ENCODE measurements at places on chromosomes 4 and X. TPM values are rescaled to one million over a fixed set of nuclear protein-coding genes. Genes with fewer than 3 reads are reported as not detected.

The PTCHD1 gene
- 7.2 TPM for total RNA-seq

DNA sequence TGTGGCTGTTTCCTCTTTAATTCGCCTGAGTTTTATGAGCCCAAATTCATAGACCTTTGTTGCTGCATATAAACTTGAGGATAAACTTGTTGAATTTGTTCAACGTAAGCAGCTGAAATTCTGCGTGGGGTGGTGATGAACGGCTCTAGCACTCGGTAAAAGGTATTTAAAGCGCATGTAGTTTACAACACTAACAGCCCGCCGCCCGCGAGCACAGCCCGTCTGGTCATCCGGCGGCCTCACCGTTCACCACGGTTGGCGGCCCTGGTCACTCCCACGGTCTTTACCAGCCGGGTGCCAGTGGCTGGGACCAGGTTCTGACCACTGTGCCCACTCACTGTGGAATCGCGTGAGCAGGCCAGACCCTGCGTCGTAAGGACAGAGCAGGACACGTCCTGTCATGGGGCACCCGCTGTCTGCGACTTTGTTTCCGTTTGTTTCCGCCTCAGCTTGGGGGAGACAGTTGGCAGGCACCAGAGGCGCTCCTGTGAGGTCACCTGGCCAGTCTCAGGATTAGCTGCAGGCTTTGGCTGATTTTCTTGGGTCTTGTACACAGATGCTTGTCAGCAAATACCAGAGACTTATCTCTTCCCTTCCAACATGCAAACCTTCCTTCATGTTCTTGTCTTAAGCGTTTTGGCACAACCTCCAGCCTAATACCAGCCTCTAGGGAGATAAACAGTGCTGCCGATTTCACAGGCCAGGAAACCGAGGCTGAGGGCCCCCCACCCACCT, 36.8 kb upstream of the SPON2 start:
- H3K27ac ChIP-seq = peak overlapping the region; percentile 71
- H3K4me1 ChIP-seq = peaks cover 6% of the 10 kb centered on the region
- peaks cover 2% of the 10 kb centered on the region for H3K36me3 ChIP-seq
- no peak for DNase-seq

DNA sequence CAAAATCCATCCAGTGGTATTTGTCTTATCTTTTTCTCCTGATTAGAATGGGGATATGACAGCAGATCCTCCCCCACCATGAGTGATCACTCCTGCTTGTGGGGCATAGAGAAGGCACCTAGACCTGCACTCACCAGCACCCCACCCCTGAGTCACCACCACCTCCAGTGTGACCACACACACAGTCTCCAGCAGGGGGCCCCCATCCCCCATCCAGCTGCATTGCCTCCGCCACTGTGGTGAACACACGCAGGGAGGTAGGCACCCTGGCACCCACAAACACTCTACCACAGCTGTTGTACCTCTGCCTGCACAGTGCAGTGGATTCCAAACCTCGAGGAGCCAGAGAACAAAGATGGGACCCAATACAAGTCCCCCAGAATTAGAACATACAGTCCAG, 9.0 kb upstream of the MAGEA8 start:
- DNase-seq = no peak
- H3K27me3 ChIP-seq = no peaks in the 10 kb centered on the region
- no peak overlapping the region for H3K4me3 ChIP-seq
- H3K4me1 ChIP-seq = no peaks in the 10 kb centered on the region

DNA sequence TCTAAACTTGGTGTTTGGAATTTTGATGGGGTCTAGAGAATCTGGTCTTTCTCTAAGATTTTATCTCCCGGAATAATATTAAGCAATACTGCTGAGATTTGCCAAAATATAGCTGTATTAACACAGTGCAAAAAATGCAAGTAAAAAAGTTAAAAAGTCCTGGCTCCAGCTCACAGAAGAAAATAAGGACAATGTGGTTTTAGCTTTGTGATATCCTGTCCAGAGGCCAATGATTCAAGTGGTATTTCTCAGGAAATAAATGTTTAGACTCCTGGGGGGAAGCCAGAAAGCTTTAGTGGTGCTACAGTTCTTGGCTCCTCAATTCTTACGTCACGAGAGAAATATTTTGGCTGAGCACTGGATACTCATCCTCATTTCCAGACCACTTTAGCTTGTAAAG, 40.9 kb upstream of the IL13RA2 start:
- H3K27me3 ChIP-seq = peaks cover 9% of the 10 kb centered on the region
- no peak overlapping the region for H3K4me3 ChIP-seq
- no peak overlapping the region for H3K27ac ChIP-seq

DNA sequence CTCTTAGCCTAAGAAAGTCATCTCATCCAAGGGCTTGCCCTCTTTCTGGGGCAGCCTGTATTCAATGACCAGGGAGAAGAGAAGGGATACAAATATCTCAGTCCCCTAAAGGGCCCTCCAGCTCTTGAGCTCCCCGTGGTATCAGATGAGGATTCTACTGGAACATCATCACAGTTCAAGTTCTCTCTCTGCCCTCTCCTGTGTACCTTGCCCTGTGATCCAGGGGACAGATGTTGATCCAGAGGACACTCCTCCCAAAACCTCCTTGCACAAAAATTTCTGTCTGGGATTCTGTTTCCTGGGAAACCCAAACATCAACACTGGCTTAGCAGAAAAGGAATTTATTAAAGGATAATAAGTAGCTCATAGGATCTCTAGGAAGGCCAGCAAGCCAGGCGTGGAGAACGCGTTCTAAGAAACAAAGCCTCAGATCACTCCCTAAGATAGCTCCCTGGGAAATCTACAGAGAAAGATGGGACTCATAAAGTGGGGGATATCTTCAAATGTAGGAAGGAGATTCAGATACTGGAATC, 296.3 kb upstream of the KLF3 start:
- peaks cover 31% of the 10 kb centered on the region for H3K4me1 ChIP-seq
- H3K36me3 ChIP-seq = no peaks in the 10 kb centered on the region
- no peak for DNase-seq
- H3K4me3 ChIP-seq = no peak overlapping the region
- no peak overlapping the region for H3K27ac ChIP-seq
- H3K27me3 ChIP-seq = no peaks in the 10 kb centered on the region

DNA sequence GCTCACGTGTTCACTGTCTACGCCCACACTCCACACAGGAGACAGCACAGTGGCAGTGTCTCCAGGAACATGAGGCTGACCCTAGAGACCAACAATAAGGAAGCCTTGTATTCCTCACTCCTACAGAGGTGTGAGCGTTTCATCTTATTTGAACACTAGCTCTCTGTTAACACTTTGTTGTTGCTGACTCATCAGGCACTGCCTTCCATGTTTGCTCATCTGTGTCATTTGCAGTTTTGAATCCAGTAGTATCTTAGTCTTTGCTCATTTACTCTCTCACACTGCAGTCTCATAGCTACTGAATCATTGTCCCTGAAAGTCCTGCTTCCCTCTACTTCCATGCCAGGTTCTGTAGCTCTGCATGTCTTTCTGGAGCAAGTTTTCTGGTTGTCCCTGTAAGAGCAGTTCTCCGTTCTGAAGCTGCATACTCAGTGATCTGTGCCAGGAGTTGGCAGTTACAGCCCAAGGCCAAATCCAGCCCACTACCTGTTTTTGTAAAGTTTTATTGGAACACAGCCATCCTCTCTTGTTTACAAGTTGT, 80.3 kb upstream of the DCLK2 start:
- DNase-seq = no peak
- peaks cover 33% of the 10 kb centered on the region for H3K4me1 ChIP-seq
- H3K27ac ChIP-seq = peak overlapping the region; percentile 2
- H3K4me3 ChIP-seq = no peak overlapping the region
- no peaks in the 10 kb centered on the region for H3K36me3 ChIP-seq

The SH3BP2 gene
- 79.0 TPM for total RNA-seq

- DNase-seq = no peak
- H3K36me3 ChIP-seq = no peaks in the 10 kb centered on the region
- H3K27ac ChIP-seq = no peak overlapping the region
- H3K4me1 ChIP-seq = no peaks in the 10 kb centered on the region
- H3K4me3 ChIP-seq = no peak overlapping the region
These were observed 68.5 kb upstream of the FSTL5 start for GRCh38 chr4:162232349-162232748.

DNA sequence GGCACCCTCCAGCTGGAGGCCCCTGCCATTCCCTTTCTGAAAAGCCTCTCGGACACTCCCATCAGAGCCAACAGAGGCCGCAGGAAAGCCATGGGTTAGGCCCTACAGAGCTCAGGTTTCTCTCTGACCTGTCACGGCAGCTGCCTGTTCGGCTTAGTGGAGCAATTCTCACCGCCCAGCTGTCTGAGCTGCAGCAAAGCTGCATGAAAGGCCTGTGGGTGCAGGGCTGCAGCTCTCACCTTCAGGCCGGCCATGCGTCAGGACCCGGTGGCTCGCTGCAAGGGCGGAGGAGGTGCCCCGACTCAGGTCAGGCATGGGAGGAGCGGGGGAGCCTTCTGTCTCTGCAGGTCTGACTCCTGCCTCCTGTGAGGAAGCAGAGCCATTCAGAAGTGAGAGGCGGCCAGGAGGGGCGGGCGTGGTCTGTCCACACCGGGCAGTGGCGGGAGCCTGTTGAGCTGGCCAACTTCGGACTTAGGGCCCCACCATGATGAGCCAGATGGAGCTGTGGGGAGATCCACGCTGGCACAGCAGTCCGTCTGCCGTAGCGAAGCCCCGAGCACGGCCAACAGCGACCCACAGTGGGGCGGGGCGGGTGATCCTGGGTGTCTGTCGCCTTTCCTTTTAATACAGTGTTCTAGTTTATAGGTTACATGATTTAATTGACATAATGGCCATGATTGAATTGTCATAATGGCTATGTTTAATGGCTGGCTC, 23.4 kb downstream of the PDE6B start:
- no peak for DNase-seq
- peaks cover 5% of the 10 kb centered on the region for H3K4me1 ChIP-seq
- H3K27me3 ChIP-seq = peaks cover 10% of the 10 kb centered on the region
- H3K27ac ChIP-seq = no peak overlapping the region
- no peaks in the 10 kb centered on the region for H3K36me3 ChIP-seq
- no peak overlapping the region for H3K4me3 ChIP-seq

- H3K27ac ChIP-seq = no peak overlapping the region
- DNase-seq = no peak
- H3K4me1 ChIP-seq = no peaks in the 10 kb centered on the region
- H3K36me3 ChIP-seq = no peaks in the 10 kb centered on the region
These were observed 41.1 kb downstream of the IL13RA2 start for GRCh38 chrX:114976292-114976691.

DNA sequence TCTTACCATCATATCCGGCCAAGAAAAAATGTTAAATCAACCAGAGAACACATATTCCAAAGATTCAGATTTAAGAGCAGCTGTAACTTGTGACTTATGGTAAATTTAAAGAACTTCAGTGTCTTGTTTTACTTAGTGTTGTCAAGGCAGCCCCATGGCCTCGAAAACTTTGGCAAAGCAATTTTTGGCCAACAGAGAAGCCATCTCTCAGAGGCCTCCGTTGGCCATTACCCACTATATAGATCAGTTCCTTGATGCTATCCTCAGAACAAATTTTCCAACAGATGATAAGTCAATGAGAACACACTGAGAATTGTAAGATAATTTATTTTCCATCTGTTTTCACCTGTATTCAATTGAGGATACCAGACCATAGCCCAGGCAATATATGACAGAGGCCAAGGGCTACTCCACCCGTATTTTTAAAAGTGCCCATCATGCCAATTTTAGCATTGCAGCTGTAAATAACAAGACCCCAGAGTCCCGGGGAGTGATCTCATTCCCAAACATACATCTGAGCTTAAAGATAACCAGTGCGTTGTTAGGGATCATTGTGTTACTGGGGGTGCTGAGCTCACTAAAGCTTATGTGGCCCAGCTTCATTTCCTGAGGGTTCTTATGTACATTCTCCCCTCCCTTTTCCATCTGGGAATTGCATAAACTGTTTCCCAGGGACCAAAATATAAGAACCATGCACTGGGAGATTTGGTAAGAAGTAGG, 50.0 kb upstream of the PDHA1 start:
- H3K36me3 ChIP-seq = no peaks in the 10 kb centered on the region
- H3K27me3 ChIP-seq = peaks cover 26% of the 10 kb centered on the region
- no peaks in the 10 kb centered on the region for H3K4me1 ChIP-seq
- no peak overlapping the region for H3K27ac ChIP-seq
- no peak overlapping the region for H3K4me3 ChIP-seq

DNA sequence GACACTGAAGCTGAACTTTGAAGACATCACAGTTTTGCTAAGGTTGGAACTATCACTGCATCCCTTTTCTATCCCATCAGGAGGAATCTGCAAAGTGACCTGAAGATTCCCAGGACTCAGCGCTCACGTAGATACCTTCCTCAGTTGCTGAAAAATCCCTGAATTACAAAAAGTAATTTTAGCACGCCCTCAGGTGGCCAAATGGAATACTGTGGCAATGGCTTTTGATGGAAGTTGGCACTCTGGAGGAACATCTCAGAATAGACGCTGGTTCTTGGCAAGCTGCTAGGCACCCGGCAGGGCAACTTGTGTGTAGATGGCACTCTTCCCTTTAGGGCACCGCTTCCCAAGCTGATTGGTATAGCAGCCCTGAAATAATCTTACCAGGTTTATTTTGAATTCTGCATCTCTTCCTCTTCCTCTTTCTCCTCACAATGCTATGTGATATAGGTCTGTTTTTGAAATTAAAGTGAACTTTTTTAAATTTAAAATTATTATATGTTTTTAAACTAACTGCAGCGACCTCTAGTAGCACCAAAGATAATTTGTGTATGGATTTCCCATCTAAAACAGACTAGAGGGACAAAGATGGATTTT, 16.3 kb upstream of the ESX1 start:
- no peaks in the 10 kb centered on the region for H3K4me1 ChIP-seq
- H3K36me3 ChIP-seq = no peaks in the 10 kb centered on the region
- H3K27me3 ChIP-seq = peaks cover 60% of the 10 kb centered on the region
- no peak overlapping the region for H3K27ac ChIP-seq

The ZDHHC15 gene
- 3.0 TPM for total RNA-seq

DNA sequence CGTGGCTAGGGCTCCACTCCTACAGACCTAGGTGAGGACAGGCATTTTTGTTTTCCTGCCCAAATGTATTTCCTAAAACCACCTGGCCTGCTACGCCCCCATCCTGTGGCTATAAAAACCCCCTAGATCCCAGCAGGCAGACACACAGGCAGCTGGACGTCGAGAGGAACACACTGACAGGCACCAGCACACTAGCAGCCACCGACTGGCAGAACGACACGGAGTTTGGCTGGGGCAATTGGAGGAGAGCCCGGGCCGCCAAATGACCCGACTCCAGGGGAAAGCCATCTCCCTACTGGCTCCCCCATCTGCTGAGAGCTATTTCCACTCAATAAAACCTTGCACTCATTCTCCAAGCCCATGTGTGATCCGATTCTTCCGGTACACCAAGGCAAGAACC, 516.0 kb downstream of the FSTL5 start:
- no peaks in the 10 kb centered on the region for H3K4me1 ChIP-seq
- H3K4me3 ChIP-seq = no peak overlapping the region
- no peak overlapping the region for H3K27ac ChIP-seq
- H3K36me3 ChIP-seq = no peaks in the 10 kb centered on the region
- no peaks in the 10 kb centered on the region for H3K27me3 ChIP-seq

GRCh38 chr4:24394041-24394440, 190.3 kb downstream of the DHX15 start:
- H3K4me1 ChIP-seq = peaks cover 3% of the 10 kb centered on the region
- H3K27ac ChIP-seq = no peak overlapping the region
- H3K36me3 ChIP-seq = no peaks in the 10 kb centered on the region
- H3K4me3 ChIP-seq = no peak overlapping the region
